CD4-positive, alpha-beta T cell treated with Interleukin-17A for 1 hour (primary cell): ENCODE measurements at places on chromosomes 13 and 19.

GRCh38 chr13:80486402-80486801, 145.5 kb upstream of the SPRY2 start:
- DNase-seq, result no peak

GRCh38 chr19:54473071-54473891, at the start of gene CDC42EP5:
Gene CDC42EP5 (minus strand): TSS chr19:54473296. CDS start chr19:54465547, 7,749 bp downstream.
- DNase-seq, result no peak

GRCh38 chr13:74287724-74288169, 153.5 kb upstream of the KLF12 start:
- DNase-seq, result peak; percentile 94

- peak; percentile 46 for DNase-seq
Measured at GRCh38 chr19:49421039-49421877, 2.0 kb downstream of the PTH2 start.

DNA sequence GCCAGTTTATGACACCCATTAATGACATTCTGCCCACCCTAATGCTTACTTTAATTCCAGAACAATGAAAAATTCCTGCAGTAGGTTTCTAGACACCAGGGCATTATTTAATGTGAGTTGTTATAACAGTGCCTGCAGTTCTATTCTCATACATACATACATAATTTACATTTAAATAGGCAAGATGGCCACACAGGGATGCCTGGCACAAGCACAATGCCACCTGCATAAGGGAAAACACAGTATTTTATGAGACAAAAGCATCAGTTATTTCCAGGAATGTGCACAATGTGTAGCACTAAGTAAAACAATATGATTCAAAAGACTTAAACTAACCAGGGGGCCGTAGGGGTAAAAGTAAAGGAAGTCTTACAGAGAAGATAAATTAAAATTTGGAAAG, 243.9 kb upstream of the SPRY2 start:
- no peak for DNase-seq

DNA sequence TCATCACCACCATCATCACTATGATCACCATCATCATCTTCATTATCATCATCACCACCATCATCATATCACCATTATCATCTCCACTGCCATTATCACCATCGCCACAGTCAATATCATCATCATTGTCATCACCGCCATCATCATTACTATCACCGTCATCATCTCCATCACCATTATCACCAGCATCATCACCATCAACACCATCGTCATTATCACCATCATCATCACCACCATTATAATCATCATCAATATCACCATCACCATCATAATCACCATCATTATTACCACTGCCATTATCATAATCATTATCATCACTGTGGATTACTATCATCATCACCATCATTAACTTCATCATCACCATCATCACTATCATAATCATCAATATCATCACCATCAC, 17.3 kb upstream of the ARHGEF18 start:
- DNase-seq, result no peak

DNA sequence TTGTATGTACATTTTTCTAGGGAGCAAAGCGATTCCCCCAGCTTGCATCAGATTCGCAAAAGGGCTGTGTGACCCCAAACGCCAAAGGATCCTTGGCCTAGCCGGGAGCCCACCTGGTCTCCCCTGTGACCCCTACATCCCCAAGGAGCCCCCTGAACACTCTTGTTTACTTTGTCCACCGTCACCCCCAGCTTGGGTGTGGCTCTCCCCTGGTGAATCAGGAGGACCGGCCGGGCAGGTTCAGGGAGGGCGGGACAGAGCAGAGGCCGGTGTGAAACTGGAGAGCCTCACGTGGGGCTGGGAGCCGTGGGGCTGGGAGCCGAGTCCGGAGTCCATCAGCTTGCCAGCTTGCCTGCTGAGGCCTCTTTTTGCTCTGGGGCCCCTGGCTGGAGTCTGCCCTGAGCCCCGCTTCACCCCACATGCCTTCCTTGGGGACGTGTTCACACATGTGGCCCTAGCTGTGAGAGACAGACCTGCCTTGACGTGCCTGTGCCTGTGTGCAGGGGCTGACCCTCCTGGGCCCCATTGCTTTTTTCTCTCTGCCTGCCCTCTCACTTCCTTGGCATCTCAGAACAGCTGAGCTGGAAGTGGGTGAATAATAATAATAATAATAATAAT, 2.0 kb downstream of the ITPKC start:
- DNase-seq, result no peak

- DNase-seq, result no peak
Measured at GRCh38 chr19:41386442-41386841, 10.1 kb downstream of the TMEM91 start.
